ENCODE measurements at places on chromosomes 4 and X.

DNA sequence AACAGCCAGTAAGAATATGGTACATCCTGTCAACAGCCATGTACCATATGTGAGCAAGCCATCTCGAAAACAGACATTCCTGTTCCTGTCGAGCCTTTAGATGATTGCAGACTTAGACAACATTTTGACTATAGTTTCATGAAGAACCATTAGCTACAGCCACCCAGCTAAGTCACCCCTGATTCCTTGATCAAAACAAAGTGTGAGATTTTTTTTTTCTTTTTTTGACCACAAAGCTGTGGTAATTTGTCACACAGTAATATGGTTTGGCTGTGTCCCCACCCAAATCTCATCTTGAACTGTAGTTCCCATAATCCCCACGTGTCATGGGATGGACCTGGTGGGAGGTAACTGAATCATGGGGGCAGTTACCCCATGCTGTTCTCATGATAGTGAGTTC, 15.2 kb upstream of the HADH start:
- H3K27me3 ChIP-seq: peaks cover 13% of the 10 kb centered on the region
- no peak overlapping the region for H3K4me3 ChIP-seq
- no peak overlapping the region for H3K27ac ChIP-seq
- H3K4me1 ChIP-seq: peaks cover 2% of the 10 kb centered on the region
- no peaks in the 10 kb centered on the region for H3K36me3 ChIP-seq
- no peak for DNase-seq

- H3K36me3 ChIP-seq: no peaks in the 10 kb centered on the region
- no peak overlapping the region for H3K4me3 ChIP-seq
- DNase-seq: no peak
Observed at GRCh38 chr4:110106931-110107296, 91.5 kb downstream of the ELOVL6 start.

GRCh38 chr4:46506876-46507275, 116.9 kb upstream of the GABRA2 start:
- H3K4me1 ChIP-seq: no peaks in the 10 kb centered on the region
- no peaks in the 10 kb centered on the region for H3K27me3 ChIP-seq
- H3K36me3 ChIP-seq: no peaks in the 10 kb centered on the region

GRCh38 chr4:38233727-38234480, 273.7 kb downstream of the PTTG2 start:
- no peak overlapping the region for H3K4me3 ChIP-seq
- H3K27me3 ChIP-seq: peaks cover 5% of the 10 kb centered on the region
- no peaks in the 10 kb centered on the region for H3K36me3 ChIP-seq
- DNase-seq: no peak
- H3K27ac ChIP-seq: no peak overlapping the region

- peaks cover 10% of the 10 kb centered on the region for H3K27me3 ChIP-seq
- H3K36me3 ChIP-seq: no peaks in the 10 kb centered on the region
- no peak for DNase-seq
- no peak overlapping the region for H3K4me3 ChIP-seq
- H3K27ac ChIP-seq: no peak overlapping the region
Observed at GRCh38 chr4:154304679-154305078, 186.9 kb downstream of the DCHS2 start.

DNA sequence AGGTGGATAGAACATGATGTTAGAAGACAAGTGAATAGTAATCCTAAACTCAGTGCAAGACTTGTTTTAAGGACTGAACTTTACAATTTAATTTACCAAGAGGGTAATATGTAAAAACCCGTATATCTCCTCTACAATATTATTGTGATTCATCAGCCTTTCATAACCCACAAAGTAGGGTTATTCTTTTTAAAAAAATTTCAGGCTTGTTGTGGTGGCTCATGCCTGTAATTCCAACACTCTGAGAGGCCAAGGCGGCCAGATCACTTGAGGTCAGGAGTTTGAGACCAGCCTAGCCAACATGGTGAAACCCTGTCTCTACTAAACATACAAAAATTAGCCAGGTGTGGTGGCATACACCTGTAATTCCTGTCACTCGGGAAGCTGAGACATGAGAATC, 7.2 kb downstream of the IBSP start:
- H3K27me3 ChIP-seq: no peaks in the 10 kb centered on the region
- H3K27ac ChIP-seq: no peak overlapping the region
- H3K36me3 ChIP-seq: no peaks in the 10 kb centered on the region

GRCh38 chrX:36568946-36569345, 439.2 kb upstream of the FAM47C start:
- no peaks in the 10 kb centered on the region for H3K36me3 ChIP-seq
- H3K27ac ChIP-seq: no peak overlapping the region
- DNase-seq: no peak

GRCh38 chr4:113987382-113987941, 8.0 kb upstream of the ARSJ start:
- DNase-seq: no peak
- no peaks in the 10 kb centered on the region for H3K27me3 ChIP-seq
- H3K4me1 ChIP-seq: no peaks in the 10 kb centered on the region
- H3K27ac ChIP-seq: no peak overlapping the region
- H3K36me3 ChIP-seq: peaks cover 4% of the 10 kb centered on the region
- no peak overlapping the region for H3K4me3 ChIP-seq

DNA sequence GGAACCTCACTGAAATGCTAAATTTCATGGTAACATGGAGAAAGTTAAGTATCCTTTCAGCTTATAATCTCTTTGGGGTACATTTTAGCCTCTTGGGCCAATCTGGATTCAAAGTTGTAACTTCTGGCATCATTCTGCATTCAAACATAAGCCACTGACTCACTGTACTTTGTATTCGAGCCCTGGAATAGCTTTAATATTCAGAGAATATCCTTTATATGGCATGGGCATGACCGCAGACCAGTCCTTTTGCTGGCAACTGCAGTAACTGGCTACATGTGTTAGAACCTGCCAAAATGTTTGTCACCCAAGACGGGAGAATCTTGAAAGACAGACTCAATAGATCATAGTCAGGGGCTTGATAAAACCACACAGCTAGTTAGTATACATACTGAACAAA, 3.3 kb downstream of the GASK1B start:
- peaks cover 12% of the 10 kb centered on the region for H3K4me1 ChIP-seq
- H3K36me3 ChIP-seq: peaks cover 2% of the 10 kb centered on the region
- no peak overlapping the region for H3K4me3 ChIP-seq
- no peak overlapping the region for H3K27ac ChIP-seq
- peaks cover 40% of the 10 kb centered on the region for H3K27me3 ChIP-seq
- no peak for DNase-seq

DNA sequence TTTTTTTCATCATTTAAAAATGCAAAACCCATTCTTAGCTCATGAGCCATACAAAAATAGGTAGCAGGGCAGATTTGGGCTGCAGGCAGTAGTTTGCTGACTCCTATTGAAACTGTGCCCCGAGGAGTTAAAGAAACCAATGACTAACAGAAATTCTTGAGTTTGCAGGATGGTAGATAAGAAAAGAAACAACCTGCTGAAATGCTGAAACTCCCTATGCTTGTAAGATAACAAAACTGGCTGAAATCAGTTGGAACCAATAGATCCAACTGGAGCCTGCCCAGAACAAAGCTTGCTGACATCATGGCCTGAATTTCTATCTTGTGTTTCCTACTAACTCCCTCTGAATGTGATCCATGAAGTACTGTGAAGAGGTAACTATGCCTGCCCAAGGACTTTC, 68.6 kb downstream of the ANOS1 start:
- DNase-seq: no peak
- no peaks in the 10 kb centered on the region for H3K36me3 ChIP-seq
- H3K4me3 ChIP-seq: no peak overlapping the region
- no peak overlapping the region for H3K27ac ChIP-seq
- no peaks in the 10 kb centered on the region for H3K27me3 ChIP-seq

GRCh38 chr4:188858696-188859095, 719.5 kb downstream of the TRIML1 start:
- no peaks in the 10 kb centered on the region for H3K4me1 ChIP-seq
- no peak overlapping the region for H3K27ac ChIP-seq
- H3K36me3 ChIP-seq: no peaks in the 10 kb centered on the region
- no peaks in the 10 kb centered on the region for H3K27me3 ChIP-seq

DNA sequence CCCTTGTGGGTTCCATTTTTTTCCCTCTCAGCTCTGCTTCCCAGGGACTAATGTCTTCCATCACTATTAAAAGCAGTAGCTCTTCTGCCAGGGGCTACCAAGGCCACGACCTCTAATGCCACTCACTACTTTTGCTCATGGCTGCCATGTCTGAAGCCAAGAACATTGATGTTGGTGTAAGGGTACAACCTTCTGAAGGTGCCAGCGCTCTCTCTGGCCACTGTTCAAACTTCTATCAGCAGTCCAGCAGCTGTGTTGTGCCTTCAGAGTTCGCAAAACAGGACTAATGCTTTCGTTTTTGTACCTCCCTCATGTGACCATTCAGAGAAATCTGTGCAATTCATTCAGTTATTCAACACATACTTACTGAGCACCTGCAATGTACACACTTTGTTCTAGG, 121.5 kb upstream of the ENPEP start:
- H3K27me3 ChIP-seq: peaks cover 27% of the 10 kb centered on the region
- no peak overlapping the region for H3K27ac ChIP-seq
- no peak for DNase-seq
- peaks cover 2% of the 10 kb centered on the region for H3K36me3 ChIP-seq
- peaks cover 2% of the 10 kb centered on the region for H3K4me1 ChIP-seq

GRCh38 chr4:170003071-170004070, 22.8 kb downstream of the MFAP3L start:
- H3K27ac ChIP-seq: no peak overlapping the region
- no peak overlapping the region for H3K4me3 ChIP-seq
- peaks cover 5% of the 10 kb centered on the region for H3K27me3 ChIP-seq
- peaks cover 1% of the 10 kb centered on the region for H3K4me1 ChIP-seq
- H3K36me3 ChIP-seq: peaks cover 2% of the 10 kb centered on the region

- no peak overlapping the region for H3K27ac ChIP-seq
- no peaks in the 10 kb centered on the region for H3K36me3 ChIP-seq
- H3K4me3 ChIP-seq: no peak overlapping the region
- no peak for DNase-seq
Observed at GRCh38 chr4:1469043-1469442, 62.8 kb upstream of the NKX1-1 start.

GRCh38 chrX:71941776-71942175, 31.1 kb downstream of the NHSL2 start:
- no peaks in the 10 kb centered on the region for H3K27me3 ChIP-seq
- no peaks in the 10 kb centered on the region for H3K36me3 ChIP-seq
- DNase-seq: no peak
- H3K4me3 ChIP-seq: no peak overlapping the region
- H3K27ac ChIP-seq: no peak overlapping the region
- H3K4me1 ChIP-seq: no peaks in the 10 kb centered on the region

DNA sequence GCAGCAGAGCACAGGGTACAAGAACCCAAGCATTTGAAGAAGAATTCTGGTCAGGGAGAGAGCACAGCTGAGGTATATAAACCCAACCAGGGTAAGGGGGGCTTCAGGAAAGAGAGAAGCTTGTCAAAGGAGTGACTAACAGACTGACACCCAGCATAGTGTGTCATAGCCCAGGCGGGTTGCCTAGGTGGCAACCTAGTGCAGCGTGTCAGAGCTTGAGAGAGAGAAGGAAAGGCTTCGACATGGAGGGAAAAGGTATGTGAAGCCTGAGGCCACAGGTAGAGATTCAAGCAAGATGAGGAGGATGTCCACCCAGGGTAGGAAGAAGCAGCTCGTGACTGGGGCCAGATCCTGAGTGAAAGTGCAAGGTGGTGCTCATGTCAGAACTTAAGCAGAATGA, 8.5 kb upstream of the ANTXR2 start:
- H3K27ac ChIP-seq: no peak overlapping the region
- H3K4me3 ChIP-seq: no peak overlapping the region
- peaks cover 5% of the 10 kb centered on the region for H3K27me3 ChIP-seq
- no peaks in the 10 kb centered on the region for H3K36me3 ChIP-seq

DNA sequence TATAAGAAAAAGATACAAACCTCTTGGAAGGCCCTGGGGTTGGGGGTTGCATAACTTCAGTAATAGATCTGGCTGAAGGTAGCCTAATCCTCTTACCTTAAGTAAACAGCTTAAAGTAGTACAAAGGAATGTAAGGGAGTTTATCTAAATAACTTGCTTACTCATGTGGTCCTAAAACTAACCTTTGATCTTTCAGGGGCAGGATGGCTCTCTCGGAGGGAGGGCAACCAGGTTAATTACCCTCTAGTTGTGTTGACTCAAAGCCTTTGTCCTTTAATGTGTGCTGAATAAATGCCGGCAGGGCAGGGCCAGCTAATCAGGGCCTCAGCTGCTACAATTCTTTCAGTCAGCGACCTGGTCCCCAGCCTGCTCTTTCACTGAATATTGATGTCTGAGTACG, 822.0 kb upstream of the SLIT2 start:
- no peak overlapping the region for H3K27ac ChIP-seq
- no peaks in the 10 kb centered on the region for H3K27me3 ChIP-seq
- H3K36me3 ChIP-seq: no peaks in the 10 kb centered on the region
- DNase-seq: no peak

DNA sequence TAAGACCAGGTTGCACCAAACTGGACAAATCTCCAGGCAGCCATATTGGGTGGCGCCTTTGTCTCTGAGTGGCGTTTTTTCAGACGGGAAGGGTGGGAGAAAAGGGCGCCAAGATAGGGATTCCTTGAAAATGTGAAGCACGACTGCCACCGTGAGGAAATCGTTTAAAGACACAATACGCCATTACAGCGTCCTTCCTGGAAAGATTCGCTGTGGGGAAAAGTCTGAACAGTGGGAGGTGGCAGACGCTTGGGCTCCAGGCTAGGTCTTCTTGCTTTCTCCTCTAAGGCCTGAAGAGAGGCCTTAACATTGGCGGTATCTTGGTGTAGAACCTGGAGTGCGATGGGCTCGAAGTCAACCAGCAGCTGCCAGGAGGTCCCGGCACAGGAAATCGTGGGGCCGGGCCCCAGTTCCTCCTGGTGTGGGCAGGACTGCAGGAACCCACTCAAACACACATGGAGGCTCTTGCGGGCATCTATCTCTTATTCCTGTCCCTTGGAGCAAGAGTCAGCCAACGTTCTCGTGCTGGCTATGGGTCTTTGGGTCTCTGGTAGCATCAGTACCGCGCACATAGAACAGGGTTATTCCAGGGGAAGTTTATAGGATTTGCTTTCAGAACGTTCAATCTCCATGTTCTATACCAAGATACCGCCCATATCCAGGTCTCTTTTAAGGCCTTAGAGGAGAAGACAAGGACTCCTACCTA, 208.8 kb downstream of the OR13H1 start:
- no peaks in the 10 kb centered on the region for H3K36me3 ChIP-seq
- H3K4me1 ChIP-seq: no peaks in the 10 kb centered on the region
- H3K4me3 ChIP-seq: no peak overlapping the region
- DNase-seq: no peak
- H3K27ac ChIP-seq: no peak overlapping the region
- H3K27me3 ChIP-seq: no peaks in the 10 kb centered on the region

- peaks cover 8% of the 10 kb centered on the region for H3K36me3 ChIP-seq
- no peaks in the 10 kb centered on the region for H3K4me1 ChIP-seq
- no peak overlapping the region for H3K27ac ChIP-seq
- H3K4me3 ChIP-seq: no peak overlapping the region
Observed at GRCh38 chr4:112082954-112083586, 62.2 kb upstream of the FAM241A start.

DNA sequence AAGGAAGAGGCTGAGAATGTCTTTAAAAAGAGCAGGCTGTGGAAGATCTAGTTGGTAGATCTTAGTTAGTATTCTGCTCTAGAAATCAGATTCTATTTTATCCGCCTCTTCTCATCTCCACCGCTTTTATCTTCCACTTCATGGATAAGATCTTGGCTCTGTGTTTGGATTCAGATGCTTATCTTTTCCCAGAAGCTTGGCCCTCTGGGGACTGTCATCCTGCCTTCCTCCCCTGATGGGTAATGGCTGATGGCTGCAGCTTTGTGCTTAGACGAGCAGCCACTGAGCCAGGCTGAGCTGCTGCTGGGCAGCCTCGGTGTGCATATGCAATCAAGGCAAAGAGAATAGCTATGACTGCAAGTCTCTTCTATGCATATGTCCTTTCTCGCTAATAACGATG, 23.5 kb downstream of the TRIML1 start:
- no peak overlapping the region for H3K4me3 ChIP-seq
- DNase-seq: no peak
- H3K4me1 ChIP-seq: no peaks in the 10 kb centered on the region
- no peak overlapping the region for H3K27ac ChIP-seq
- H3K27me3 ChIP-seq: no peaks in the 10 kb centered on the region

All from T-helper 17 cell (primary cell).